Esophagus muscularis mucosa (tissue), 4 donors: ENCODE measurements at places on chromosomes 1 and 21. TPM values are rescaled to one million over a fixed set of nuclear protein-coding genes. Genes with fewer than 3 reads are reported as not detected.

The CGN gene
- total RNA-seq = 0.50 TPM

- no peak overlapping the region for H3K27ac ChIP-seq
- no peaks in the 10 kb centered on the region for H3K4me1 ChIP-seq
- H3K36me3 ChIP-seq = peaks cover 26% of the 10 kb centered on the region
- no peak overlapping the region for H3K4me3 ChIP-seq
- no peaks in the 10 kb centered on the region for H3K27me3 ChIP-seq
These were observed 12.5 kb downstream of the TRMT1L start for GRCh38 chr1:185144233-185144632.

DNA sequence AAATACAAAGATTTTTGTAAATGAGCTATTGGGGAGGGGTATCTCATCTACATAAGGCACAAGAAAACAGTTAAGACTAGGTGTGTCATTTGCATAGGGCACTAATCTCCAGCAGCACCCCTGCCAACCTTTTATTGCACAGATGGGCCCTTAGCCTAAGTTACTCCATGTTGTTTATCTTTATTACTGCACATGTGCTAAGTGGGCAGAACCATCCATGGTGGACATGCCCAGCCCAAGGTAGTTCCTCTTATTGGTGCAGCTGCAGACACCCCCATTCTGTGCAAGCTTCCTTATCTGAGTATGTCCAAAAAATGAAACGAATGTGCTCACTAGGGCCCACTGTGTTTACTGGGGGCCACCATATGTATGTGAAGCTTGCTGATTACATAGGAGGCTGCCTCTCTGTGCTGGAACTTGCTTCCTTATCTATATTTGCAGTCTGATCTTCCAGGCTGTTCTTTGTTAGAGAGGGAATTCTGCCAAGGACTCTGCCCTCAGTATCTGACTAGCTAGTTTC, 77.3 kb upstream of the NEK7 start:
- H3K36me3 ChIP-seq = no peaks in the 10 kb centered on the region
- no peaks in the 10 kb centered on the region for H3K4me1 ChIP-seq
- no peak overlapping the region for H3K4me3 ChIP-seq
- no peak overlapping the region for H3K27ac ChIP-seq
- H3K27me3 ChIP-seq = no peaks in the 10 kb centered on the region
- no peak for DNase-seq

- no peak for DNase-seq
- H3K27me3 ChIP-seq = no peaks in the 10 kb centered on the region
- H3K4me1 ChIP-seq = peaks cover 45% of the 10 kb centered on the region
- H3K36me3 ChIP-seq = no peaks in the 10 kb centered on the region
These were observed 32.5 kb upstream of the SSX2IP start for GRCh38 chr1:84722794-84723193.
